Vagina (tissue), 2 donors: ENCODE measurements at places on chromosomes 1 and 21. TPM values are rescaled to one million over a fixed set of nuclear protein-coding genes. Genes with fewer than 3 reads are reported as not detected.

GRCh38 chr1:234963180-234963903 is 165.3 kb downstream of the TOMM20 start:
- peaks cover 42% of the 10 kb centered on the region for H3K4me1 ChIP-seq

DNA sequence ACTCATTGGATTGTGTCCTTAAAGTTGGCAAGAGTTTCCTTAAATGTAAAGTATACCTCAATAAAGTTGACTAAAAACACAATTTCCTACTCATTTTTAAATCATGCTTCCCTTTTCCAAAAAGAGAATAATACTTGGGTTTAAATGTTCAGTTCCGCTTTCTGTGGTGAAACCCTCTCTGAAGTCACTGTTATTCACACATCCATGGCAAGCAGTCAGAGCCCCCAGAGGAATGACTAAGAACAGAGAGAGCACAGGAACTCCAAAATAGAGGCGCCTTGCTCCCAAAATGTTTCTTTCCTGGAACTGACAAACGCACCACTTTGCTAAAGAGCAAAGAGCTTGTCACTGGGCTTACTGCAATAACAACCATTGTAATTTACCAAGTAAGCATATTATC is 142.5 kb downstream of the TIAM1 start:
- DNase-seq, result no peak
- H3K27me3 ChIP-seq, result no peaks in the 10 kb centered on the region
- no peak overlapping the region for H3K27ac ChIP-seq
- no peaks in the 10 kb centered on the region for H3K4me1 ChIP-seq
- H3K4me3 ChIP-seq, result no peak overlapping the region
- H3K36me3 ChIP-seq, result no peaks in the 10 kb centered on the region

DNA sequence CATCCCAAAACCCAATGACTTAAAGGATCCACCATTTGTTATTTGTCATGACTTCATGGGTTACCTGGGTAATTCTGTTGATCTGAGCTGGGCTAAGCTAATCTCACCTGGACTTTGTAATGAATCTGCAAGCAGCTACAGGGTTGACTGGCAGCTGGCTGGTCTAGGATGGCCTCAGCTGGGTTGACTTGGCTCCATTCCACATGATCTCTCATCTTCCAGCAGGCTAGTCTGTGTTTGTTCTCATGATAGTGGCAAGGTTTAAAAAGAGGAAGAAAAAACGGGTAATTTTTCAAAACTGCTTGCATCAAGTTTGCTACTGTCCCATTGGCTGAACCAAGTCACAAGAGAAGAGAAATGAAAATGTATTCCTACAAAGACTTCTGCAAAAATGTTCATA is 24.8 kb upstream of the ZMYM4 start:
- H3K4me1 ChIP-seq, result no peaks in the 10 kb centered on the region
- no peak overlapping the region for H3K4me3 ChIP-seq
- H3K27me3 ChIP-seq, result no peaks in the 10 kb centered on the region
- no peaks in the 10 kb centered on the region for H3K36me3 ChIP-seq
- DNase-seq, result no peak

DNA sequence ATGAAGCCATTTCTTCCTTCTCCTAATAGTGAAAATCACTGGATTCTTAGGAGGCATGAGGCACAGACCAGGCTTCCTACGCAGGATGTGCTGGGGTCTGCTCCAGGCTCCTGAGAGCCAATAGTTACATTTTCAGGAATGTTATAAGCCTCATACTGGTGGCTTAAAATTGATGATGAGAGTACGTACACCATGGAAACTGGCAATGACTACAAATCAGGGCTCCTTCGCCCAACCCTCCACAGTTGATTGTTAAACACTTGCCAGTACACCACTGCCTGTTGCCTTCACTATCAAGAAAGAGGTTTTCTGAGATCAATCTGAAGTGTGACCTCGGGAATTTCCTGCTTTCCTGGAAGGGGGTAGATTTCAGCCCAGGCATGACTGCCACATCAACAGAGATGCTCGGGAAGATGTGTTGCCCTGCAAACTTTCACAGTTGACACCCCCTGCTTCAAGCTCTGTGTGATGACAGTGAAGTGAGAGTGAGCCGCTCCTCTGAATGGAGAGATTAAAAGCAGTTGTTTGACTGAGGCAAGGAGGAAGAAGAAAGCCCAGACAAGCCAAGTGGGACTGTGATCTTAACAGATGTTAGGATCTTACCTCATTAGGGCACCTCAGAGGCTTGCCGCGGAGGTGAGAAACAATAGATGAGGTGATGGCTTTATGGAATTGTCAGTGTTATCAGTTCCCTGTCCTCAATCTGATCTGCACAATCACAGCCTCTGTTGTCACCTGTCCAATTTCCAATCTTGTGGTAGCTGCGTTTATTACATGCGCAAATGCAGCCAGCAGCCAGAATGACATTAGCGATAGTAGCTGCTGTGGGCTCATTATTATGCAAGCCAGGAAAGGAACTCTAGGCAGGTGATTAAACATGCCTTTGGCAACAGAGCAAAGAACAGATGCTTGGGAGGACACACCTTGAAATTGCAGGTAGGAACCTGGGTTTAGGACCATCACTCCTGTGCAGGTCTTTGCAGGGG is 277.3 kb downstream of the KAZN start:
- no peak overlapping the region for H3K4me3 ChIP-seq
- no peak for DNase-seq
- H3K27ac ChIP-seq, result no peak overlapping the region
- H3K27me3 ChIP-seq, result no peaks in the 10 kb centered on the region

DNA sequence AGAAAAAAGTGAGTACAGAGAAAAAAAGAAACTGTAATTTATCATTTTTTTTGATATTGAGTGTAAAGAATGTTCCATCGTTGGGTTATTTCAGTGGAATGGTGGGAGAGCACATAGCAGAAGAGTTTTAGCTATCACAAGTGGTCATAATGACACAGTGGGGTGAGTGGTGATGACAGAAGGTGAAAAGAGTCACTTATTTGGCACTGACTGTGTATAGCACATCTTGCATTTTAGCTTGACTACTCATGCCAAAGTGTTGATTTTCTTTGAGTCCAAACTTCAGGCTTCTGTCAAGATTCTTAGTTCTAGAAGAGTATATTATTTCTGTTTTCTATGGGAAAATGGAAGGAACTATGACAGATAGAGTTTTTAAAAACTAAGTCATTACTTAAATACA is 261.2 kb downstream of the GRIK1 start:
- no peak overlapping the region for H3K4me3 ChIP-seq
- no peaks in the 10 kb centered on the region for H3K36me3 ChIP-seq
- no peak overlapping the region for H3K27ac ChIP-seq
- no peaks in the 10 kb centered on the region for H3K27me3 ChIP-seq
- H3K4me1 ChIP-seq, result no peaks in the 10 kb centered on the region

Gene MRPL55
- 73.7 TPM for total RNA-seq

Gene PGLYRP3
- 28.7 TPM for total RNA-seq
